NCI-H2081 treated with DMSO at 0.1 percent for 48 hours (cell line): ENCODE measurements at places on chromosomes 3 and 15.
A peak's percentile ranks its signal among the peaks of the same experiment; 100 is the strongest.

DNA sequence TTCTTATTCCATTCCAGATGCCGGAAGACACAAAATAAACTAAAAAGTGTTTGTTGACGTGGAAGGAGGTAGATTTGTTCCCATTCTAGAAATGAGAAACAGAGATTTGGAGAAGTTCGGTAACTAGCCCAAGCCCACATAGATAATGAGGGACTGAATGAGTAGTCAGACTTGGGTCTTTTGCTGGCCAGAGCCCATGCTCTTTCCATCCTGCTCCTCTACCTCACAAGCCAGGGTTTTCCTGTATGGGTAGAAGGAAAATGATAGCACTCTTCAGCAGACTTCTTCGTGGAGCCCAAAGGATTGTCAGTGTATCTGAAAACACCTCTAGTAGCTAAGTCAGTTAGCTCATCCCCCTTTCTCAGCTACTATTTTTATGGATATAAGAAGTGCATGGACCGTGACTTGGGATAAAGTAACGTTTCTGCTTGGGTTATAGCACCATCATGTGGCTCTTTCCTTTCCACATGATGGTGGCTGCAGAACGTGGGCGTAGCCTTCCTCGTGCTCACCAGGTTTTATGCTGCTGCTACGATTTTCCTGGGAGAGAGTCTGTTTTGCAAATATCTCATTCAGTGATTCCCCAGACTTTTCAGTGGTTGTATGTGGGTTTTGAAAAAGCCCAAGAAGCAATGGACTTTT, 84.6 kb downstream of the DGKG start:
- no peak for DNase-seq

DNA sequence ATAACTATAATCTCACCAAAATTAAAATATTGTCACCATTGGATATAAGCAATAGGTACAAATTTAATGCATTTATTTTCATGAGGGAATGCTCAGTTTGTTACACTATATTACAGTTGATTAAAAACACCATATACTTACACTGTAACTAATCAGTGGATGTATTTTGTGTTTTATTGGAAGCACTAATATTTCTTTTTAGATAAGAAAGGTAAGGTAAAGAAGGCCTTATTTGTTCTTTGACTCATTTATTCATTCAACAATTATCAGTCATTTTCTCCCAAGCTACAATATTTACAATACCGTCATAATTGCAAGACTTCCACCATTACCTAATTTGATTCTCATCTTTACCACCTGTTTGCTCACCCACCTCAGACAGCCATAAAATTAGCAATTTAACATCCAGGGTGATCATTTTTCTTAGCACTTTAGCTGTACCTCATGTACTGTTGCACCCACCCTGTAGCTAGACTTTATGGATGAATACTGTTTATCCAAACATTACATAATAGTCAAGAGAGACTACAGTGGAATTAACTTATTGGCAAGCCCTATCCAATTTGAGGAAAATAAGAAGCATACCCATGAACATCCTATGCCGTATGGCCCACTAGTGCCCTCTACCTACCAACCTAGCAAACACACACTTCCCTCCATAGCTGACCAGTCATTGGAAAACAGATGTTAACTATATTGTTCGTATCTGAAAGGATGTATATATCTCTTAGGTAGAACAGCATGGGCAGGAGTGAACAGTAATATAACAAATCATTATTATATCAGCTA, 229.6 kb downstream of the BBX start:
- DNase-seq, result peak; percentile 87

DNA sequence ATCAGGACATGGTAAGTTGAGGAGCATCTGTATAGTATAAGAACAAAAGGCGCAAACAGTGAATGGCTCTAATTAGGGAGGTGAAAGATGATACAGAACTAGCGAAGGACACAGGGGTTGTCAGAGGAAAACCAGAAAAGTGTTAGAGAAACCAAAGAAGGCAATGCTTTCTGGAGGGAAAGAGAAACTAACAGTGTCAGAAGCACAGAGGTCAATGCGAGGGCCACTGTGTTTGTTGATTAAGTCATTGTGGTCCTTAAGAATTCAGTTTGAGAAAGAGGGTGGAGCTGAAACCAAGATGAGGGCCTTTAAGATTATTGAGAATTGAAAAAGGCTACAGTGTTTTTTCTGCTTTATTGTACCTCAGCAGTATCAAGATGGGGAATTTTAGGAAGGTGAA, 28.8 kb downstream of the ATG7 start:
- no peak for DNase-seq

DNA sequence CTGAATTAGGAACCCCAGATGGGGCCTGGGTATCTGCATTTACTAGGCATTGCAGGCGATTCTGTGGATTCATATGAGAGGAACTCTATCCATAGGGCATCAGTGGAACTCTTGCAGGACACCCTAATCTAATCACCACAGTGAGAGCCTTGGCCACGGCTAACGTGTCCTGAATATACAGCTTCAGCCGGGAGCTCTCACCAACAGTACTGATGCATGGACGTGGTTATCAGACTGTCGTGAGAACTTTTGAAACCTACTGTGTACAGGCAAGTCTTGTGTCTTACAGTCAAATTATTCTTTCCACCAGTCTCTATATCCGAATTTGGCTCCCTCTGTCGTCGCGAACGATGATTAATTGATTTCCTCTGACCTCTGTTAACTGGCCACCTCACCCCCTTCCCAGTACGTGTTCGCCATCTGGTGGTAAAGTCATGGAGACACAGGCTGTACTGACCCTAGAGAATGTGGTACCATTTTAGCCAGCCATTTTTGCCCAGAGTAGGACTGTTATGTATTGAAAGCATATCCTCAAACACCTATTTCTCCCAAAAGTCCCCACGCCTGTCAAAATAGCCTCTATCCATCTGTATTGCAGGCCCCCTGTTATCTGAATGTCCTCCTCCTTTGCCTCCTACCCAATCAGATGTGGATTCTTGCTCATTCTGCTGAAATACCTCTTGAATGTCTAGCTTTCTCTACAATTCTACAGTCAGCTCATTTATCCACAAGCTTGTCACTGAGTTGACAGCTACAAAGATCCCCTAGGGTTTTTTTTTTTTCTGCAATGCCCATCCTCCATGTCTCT, 39.7 kb downstream of the GLDN start:
- DNase-seq, result peak; percentile 34

DNA sequence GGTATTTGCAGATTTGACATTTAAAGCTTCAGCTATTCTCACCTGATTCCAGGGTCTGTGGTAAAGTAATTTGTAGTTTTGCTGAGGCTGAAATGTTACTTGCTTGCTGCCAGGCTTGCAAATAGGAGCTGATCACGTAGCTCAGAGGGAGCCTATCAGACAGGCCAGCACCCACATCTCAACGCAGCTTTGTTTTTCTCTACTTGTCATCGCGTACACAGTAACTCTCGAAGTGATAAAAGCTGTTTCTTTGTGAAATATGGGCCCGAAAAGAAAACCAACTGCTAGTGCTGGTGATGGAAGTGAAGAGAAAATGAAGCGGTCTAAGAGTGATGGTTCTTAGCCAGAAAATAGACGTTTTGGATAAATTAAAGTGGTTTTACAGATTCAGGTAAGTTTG, 23.4 kb downstream of the RAB5A start:
- DNase-seq, result no peak

DNA sequence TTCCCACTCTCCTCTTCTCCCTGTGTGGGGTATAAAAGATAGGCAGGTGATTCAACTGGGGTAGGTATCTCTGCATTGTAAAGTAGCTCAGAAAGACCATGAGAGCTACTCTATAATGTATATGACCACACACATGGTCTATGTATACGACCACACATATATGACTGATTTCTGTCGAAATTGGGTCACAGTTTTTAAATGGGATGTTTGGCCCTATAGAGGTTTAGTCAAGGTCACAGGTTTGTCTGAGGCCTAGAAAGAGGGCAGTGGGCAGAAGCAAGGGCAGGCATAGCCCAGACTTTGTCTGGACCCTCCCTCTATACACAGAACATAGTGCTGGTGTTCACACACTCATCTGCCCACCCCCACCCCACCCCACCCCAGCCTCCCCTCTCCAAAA, 4.4 kb downstream of the LAMP3 start:
- DNase-seq, result no peak

DNA sequence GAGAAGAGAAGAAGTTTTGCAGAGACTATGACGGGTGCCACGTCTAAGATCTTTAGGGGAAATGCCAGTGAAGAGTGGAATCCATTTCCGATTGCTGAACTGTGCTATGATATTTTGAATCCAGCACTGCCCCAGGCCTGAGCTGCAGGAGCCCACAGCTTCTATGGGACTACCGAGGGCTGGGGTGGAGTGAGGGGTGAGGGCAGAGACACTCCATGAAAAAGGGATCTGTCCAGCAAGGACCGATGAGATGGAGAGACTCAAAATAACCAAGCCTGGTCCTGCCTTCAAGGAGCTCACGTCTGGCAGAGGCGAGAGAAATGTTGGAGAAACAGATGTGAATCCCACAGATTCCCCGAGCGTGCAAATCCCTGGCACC, 79.8 kb upstream of the MEF2A start:
- no peak for DNase-seq

DNA sequence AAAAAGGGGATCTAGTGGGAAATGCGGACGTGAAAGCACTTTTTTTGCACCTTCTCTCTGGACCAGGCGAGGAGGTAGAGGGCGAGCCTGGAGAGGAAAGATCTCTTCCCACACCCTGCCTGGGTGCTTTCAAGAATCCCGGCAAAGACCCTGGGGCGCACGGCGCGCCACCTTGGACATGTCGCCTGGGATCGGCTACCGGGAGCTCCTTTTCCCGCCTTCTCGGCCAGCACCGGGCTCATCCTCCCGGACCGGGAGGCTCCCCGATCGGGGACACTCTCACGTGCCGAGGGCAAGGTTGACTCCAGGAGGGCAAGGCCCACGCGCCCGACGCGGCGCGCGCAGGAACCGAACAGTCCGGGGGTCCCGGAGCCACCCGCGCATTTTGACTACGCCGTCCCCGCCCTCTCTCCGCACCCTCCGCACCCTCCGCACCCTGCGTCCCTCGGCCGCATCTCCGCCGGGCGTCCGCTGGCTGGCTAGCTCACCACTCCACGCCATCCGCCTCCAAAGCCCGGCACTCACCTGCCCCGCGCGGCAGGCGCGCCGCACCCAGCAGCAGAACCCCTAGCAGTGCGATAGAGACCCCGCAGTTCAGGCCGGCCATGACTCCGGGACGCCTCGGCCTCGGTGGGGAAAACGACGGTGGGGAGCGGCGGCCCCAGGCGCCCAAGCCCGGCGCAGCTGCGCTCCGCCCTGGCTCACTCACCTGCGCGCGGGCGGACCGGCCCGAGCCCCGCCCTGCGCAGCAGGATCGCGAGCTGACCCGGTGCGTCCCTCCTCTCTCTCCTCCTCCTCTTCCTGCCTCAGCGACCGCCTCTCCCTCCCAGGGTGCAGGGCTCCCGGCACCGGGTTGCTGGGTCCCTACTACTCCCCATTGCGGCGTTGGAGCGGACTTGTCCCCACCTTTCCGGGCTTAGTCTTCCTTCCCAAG, at the start of gene CDCP1:
TSS of gene CDCP1 (minus strand) at position 698 of the 934 bp plus-strand sequence. CDS start at position 607, 91 bp downstream.
- DNase-seq, result no peak

DNA sequence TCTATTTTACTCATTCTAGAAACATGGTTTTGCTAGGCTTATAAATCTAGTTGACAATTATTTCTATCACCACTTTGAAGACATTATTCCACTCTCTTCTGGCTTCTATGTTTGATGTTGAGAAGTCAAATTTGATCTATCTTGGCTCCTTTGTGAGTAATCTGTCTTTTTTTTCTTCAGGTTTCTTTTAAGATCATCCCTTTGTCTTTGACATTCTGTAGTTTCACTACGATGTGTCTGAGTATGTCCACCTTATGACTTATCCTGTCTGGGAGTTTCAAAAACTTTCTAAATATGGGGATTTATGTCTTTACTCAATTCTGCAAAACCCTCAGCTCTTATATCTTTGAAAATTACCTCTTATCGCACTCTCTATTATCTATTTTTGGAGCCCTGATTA, 41.0 kb upstream of the TMEM158 start:
- DNase-seq, result no peak

DNA sequence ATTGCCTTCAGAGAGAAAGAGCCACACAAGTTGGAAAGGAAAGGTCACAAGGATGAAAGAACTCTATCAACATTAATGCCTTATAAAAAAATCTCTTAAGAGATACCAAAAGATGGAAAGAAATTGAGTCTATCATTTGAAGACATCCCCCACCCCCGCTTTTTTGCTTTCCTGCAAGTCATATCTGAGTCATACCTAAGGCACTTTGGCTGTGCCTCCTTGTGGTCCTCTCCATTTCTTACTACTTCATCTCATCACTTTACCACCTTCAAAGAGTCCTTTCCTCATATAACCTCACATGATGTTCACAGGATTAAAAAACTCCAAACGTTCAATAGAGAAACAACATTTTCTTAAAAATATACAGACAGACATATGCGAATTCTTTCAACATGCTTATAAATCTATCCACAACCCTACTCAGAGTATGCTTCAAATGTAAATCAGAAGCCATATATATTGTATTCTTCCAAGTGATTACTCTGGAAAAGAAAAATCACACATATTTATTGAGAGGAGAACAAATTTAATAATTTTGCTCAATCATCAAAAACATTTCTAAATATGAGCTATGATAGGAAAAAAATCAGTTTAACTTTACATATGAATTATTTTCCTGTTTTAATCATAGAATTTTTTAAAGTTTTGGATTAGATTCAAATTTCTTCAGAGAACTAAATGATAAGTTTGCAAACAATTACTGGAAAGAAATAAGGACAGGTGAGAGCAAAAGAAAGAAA, 1003.9 kb upstream of the CFAP20DC start:
- no peak for DNase-seq

DNA sequence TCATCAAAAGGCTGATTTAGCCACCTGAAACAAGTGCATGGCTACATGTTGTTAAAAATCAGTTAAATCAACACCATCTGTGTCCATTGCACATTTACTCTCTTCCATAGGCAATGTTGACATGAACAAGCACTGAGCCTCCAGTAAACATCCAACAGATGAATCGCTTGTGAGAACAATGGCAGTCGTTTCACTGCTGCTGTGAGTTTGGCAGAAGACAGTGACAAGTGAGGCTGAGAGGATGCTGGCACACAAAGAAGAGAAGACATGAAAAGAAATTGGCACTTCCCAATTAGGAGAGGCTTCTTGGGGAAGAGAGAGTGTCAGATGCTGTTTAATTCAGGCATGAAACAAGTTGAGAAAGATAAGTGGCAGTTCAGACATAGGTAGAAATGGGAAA, 227.4 kb upstream of the STT3B start:
- DNase-seq, result no peak

GRCh38 chr3:168058481-168058880, 37.2 kb downstream of the GOLIM4 start:
- DNase-seq, result no peak

- DNase-seq, result no peak
These were observed 73.4 kb downstream of the SMAD6 start for GRCh38 chr15:66775127-66776105.

- DNase-seq, result no peak
These were observed 160.1 kb downstream of the FBLN2 start for GRCh38 chr3:13708871-13709595.

DNA sequence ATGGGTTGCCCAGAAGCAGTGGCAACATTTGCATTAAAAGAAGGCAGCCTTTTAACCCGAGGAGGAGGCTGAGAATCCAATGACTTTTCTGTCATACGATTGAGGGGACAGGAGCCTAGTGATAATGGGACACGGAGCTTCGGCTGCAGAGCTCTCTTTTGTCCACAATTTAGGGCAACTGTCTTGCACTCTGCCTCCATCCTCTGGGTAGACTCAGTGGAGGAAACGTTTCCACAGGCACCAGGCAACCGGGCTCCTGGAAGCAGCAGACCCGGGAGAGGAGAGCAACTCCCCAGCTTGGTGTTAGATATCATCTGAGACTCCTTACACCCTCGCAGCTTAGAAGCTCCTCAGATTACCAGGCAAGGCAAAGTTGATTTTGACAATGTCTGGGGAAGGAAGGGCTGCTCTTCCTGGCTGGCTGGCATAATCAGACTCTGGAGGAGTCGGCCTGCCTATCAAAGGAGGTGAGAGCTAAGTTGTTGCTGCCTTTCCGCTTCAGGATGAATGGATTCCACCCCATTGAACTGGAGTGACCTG, 43.5 kb upstream of the RNU6-1 start:
- no peak for DNase-seq
